ENCODE measurements at places on chromosomes 1 and 21.

GRCh38 chr1:10835822-10836421 lies 39.5 kb upstream of the CASZ1 start:
- DNase-seq = peak; percentile 5

GRCh38 chr21:38343691-38344090 lies 86.9 kb downstream of the KCNJ15 start:
- DNase-seq = no peak

- DNase-seq = no peak
Observed at GRCh38 chr1:184199036-184199435, 147.5 kb downstream of the TSEN15 start.

DNA sequence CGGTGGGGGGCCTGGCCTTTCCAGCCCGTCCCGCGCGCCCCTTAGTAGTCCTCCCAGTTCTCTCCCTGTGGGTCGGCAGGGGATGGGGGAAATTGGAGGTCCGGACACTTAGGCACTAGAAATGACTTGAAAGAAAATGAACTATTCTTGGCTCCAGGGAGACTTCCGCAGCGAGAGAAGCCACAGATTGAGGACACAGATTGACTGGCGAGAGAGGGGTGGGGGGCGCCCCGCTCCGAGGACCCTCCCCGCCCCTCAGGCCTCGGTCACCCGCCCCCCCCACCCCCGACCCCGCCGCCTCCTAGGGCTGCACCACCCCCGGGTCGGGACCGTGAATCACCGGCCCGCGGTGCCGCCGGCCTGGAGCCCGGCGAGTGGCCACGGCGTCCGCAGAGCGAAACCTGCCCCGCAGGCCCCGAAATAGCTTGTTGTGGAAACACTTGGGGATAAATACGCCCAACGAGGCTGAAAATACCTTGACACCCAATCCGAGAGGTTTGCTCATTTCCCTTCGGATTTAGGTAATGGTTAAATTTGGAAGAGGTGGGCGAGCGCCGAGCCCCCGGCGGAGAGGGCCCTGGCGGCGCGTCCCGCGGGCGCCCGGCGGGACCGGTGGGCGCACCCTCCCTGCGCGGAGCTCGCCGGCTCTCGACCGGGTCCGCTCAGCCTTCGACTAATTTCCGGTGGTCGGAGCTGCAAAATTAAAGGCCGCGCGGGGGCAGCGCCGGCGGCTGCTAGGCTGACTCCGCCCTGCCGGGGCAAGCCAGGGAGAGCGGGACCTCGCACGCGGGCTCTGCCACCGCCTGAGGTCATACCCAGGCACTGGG lies at the start of gene GFI1:
TSS of gene GFI1 (minus strand) at position 675 of the 827 bp plus-strand sequence. CDS start 3,438 bp downstream, outside the sequence.
- no peak for DNase-seq
